ENCODE measurements at places on chromosomes 12 and 14. TPM values are rescaled to one million over a fixed set of nuclear protein-coding genes. Genes with fewer than 3 reads are reported as not detected.

GRCh38 chr12:108179305-108179704, 50.2 kb downstream of the WSCD2 start:
- no peaks in the 10 kb centered on the region for H3K27me3 ChIP-seq
- no peaks in the 10 kb centered on the region for H3K4me1 ChIP-seq
- no peak overlapping the region for H3K4me3 ChIP-seq
- no peak overlapping the region for H3K27ac ChIP-seq
- no peaks in the 10 kb centered on the region for H3K36me3 ChIP-seq

DNA sequence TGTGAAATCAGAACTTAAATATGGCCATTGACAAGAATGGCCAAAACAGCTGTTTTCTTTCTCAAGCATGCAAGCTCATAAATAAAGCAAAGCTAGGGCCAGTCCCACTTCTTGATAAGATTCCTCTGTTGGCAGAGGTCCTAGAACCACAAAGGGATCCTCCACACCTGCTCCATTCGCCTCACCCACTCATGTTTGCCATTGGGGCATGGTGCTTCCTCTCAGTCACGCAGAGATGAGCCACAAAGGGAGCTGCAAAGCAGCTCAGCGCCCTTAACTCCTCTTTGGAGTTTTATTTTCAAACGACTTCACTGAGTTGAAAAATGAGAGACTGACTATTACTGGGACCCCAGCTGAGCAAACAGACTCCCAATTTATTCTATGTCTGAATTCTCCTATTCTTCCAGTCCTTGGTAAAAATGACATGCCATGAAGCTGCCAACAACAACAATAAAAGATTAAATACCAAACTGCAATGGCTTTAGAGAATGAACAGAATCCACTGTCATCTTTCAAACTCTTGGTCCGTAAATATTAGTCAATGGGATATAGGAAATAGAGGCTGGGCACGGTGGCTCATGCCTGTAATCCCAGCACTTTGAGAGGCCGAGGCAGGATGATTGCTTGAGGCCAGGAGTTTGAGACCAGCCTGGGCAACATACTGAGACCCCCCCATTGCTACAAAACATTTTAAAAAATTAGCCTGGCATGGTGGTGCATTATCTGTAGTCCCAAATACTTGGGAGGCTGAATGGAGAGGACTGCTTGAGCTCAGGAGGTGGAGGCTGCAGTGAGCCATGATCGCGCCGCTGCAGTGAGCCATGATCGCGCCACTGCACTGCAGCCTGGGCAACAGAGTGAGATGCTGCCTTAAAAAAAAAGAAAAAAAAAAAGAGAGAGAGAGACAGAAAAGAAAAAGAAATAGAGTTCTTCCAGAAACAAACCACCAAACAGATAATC, 16.4 kb downstream of the MANSC1 start:
- H3K27me3 ChIP-seq = no peaks in the 10 kb centered on the region
- H3K4me1 ChIP-seq = no peaks in the 10 kb centered on the region
- no peak overlapping the region for H3K27ac ChIP-seq
- DNase-seq = no peak
- H3K36me3 ChIP-seq = no peaks in the 10 kb centered on the region
- H3K4me3 ChIP-seq = no peak overlapping the region

Gene RPGRIP1
- total RNA-seq = 0.33 TPM

DNA sequence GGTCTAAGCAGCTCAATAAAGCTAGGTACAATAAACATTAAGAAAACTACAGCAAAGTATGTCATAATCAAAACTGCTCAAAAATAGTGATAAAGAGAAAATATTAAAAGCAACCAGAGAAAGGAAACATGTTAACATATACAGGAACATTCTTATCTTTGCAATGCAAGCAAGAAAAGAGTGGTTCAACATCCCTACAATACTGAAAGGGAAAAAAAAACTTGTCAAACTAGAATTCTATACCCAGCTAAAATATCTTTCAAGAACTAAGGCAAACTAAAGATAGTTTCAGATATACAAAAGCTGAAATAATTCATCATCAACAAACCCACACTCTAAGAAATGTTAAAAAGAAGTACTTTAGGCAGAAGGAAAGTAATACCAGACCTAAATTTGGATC, 134.2 kb downstream of the DPF3 start:
- DNase-seq = no peak
- no peaks in the 10 kb centered on the region for H3K4me1 ChIP-seq

Gene CIDEB
- 8.0 TPM for total RNA-seq

GRCh38 chr14:71855399-71856036, 76.7 kb upstream of the RGS6 start:
- H3K36me3 ChIP-seq = no peaks in the 10 kb centered on the region
- no peaks in the 10 kb centered on the region for H3K4me1 ChIP-seq
- no peak overlapping the region for H3K27ac ChIP-seq
- H3K27me3 ChIP-seq = no peaks in the 10 kb centered on the region
- DNase-seq = no peak

Gene HOXC10
- 2.0 TPM for total RNA-seq

DNA sequence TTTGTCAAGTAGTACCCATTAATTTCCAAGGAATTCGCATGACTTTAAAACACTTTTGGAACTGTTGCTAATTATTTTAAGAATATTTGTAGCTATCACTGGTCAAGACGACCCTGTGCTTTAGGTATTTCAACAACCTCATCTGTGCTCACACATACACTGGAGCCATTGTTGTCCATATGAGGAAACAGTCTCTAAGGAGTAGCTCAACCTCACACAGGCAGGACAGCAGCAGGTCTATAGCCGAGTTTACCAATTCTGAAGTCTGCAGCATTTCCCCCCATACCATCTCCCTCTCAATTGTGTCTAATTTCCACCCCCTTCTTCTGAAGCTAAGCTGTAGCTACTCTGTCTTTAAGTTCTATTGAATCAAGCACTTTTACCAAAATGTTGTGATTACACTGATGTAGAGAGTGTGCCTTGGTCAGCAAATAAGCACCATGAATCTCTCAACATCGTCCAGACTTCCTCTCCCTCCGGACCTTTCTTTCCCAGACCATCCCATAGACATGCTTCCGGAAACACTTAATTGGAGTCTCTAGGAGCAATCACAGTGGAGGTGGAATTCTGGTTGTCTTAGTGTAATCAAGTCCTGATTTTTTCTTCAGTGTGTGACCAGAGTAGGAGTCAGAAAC, 48.5 kb upstream of the NUAK1 start:
- no peak for DNase-seq
- no peaks in the 10 kb centered on the region for H3K4me1 ChIP-seq
- H3K4me3 ChIP-seq = no peak overlapping the region
- no peaks in the 10 kb centered on the region for H3K27me3 ChIP-seq
- no peak overlapping the region for H3K27ac ChIP-seq
- H3K36me3 ChIP-seq = no peaks in the 10 kb centered on the region

- no peaks in the 10 kb centered on the region for H3K27me3 ChIP-seq
- H3K4me1 ChIP-seq = no peaks in the 10 kb centered on the region
- no peaks in the 10 kb centered on the region for H3K36me3 ChIP-seq
- no peak for DNase-seq
- H3K27ac ChIP-seq = no peak overlapping the region
Observed at GRCh38 chr12:39427360-39427808, 15.5 kb downstream of the KIF21A start.

Gene SMCO2
- total RNA-seq = not detected

DNA sequence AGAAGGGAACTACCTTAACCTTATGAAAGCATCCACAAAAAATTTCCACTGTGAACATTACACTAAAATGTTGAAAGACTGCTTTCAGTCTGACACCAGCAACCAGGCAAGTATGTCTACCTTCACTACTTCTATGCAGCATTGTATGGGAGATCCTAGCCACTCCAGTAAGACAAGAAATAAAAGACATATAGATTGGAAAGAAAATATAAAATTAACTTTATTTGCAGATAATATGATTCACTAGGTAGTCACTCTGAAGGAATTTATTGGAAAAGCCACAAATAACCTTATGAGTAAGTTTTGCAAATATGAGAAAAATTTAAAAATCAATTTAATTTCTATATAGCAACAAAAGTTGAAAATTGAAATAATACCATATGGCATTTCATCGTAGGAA, 172.0 kb downstream of the RERGL start:
- H3K4me3 ChIP-seq = no peak overlapping the region
- H3K36me3 ChIP-seq = no peaks in the 10 kb centered on the region
- DNase-seq = no peak
- H3K27ac ChIP-seq = no peak overlapping the region
- H3K27me3 ChIP-seq = no peaks in the 10 kb centered on the region

DNA sequence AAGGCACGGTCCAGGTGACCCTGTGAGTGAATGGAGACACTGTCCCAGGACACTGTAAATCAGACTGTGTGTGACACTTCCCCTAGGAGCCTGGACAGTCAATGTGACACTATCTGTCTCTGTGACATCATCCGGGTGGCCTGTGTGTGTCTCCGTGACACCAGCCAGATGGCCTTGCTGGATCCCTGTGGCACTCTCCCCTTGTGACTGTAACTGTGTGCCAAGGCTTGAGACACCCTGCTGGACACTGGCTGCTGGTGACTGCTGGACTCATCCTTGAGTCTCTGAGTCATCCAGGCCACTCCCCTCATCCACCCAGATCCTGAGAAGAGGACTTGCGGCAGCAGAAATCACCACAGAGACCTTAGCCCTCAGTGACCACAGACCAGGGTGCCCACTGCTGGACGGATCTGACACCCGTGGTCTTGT, 51.6 kb downstream of the MVK start:
- no peaks in the 10 kb centered on the region for H3K36me3 ChIP-seq
- no peaks in the 10 kb centered on the region for H3K27me3 ChIP-seq
- DNase-seq = no peak
- no peak overlapping the region for H3K4me3 ChIP-seq
- H3K4me1 ChIP-seq = peaks cover 5% of the 10 kb centered on the region

Gene ARHGEF40
- total RNA-seq = 40.6 TPM

GRCh38 chr12:501722-502447, 42.1 kb downstream of the B4GALNT3 start:
- H3K36me3 ChIP-seq = no peaks in the 10 kb centered on the region
- H3K4me1 ChIP-seq = no peaks in the 10 kb centered on the region
- no peak for DNase-seq
- no peaks in the 10 kb centered on the region for H3K27me3 ChIP-seq

Gene KLRD1
- total RNA-seq = 2.5 TPM

Gene IL23A
- total RNA-seq = 0.88 TPM

Gene TSPAN19
- not detected for total RNA-seq

GRCh38 chr12:116339800-116340371, 62.4 kb upstream of the MED13L start:
- no peak overlapping the region for H3K4me3 ChIP-seq
- no peaks in the 10 kb centered on the region for H3K27me3 ChIP-seq
- H3K4me1 ChIP-seq = no peaks in the 10 kb centered on the region
- H3K36me3 ChIP-seq = no peaks in the 10 kb centered on the region

DNA sequence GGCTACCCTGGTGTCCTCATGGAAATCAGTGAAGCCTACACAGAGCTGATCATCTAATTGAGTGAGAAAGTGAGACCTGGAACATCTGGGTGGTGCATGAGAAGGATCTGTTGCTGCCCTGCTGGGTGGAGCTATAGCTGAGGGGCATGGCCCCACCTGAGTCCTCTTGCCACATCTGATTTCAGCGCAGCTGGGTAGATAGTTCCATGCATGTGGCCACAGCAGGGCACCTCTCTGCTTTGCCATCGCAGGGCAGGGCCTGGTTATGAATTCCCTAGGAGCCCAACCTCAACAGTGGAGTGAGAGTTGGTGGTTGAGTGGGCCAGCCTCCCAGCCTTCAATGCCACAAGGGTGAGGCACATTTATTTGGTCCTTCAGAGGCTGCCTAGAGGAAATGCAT, 407.8 kb downstream of the BCL11B start:
- no peak overlapping the region for H3K27ac ChIP-seq
- no peaks in the 10 kb centered on the region for H3K36me3 ChIP-seq
- no peaks in the 10 kb centered on the region for H3K4me1 ChIP-seq
- no peak overlapping the region for H3K4me3 ChIP-seq
- DNase-seq = no peak
- no peaks in the 10 kb centered on the region for H3K27me3 ChIP-seq

DNA sequence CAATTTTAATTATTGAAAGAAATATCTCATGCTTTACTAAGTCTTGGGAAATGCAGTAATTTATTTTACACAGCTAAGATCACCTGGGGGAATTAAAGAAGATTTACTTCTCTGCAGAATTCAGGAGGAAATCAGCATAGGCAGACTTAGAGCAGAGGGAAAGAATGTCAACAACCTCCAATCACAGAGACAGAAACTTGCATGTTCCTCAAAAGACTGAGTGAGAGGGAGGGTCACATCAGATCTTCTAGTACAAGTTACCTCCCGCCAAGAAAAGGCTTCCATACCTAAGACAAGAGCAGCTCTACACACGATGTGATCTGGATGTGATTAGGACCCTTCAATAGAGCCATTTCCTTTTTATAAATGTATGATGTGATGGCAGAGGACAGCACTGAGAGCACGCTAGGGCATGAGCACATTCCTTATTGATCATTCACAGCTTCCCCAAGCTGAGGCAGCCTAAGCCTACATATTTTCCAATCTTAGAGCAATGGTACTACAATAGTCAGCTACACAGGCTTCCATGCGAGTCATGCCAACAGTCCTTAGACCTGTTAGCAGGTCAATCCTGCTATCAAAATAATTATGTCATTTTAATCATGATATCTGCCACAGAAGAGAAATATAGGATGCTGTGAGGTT, 403.3 kb downstream of the ETNK1 start:
- no peak for DNase-seq
- no peaks in the 10 kb centered on the region for H3K4me1 ChIP-seq
- no peak overlapping the region for H3K27ac ChIP-seq
- no peaks in the 10 kb centered on the region for H3K27me3 ChIP-seq

DNA sequence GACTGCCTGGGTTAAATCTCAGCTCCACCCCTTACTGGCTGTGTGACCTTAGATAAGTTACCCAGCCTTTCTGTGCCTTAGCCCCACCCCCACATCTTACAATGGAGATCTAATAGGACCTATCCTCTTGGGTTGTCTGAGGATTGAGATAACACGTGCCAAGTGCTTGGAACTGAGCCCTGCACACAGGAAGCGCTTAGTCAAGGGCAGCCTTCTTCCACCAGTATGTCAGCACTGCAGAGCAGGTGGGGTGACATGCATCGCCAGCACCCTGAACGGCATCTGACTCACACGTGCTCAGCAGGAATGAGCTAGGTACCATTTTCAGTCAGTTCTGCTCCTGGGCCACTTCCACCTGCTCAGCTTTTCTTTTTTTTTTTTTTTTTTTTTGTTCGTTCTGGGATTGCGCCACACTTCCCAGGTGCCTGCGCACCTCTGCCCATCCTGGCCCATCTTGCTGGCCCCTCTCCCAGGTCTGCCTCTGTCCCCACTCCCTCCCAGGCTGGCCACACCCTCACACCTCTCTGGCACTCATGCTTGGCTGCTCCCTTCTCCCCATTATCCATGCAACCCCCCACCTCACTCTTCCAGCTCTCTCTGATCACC, 19.6 kb downstream of the LGMN start:
- no peak for DNase-seq
- no peak overlapping the region for H3K4me3 ChIP-seq
- H3K4me1 ChIP-seq = no peaks in the 10 kb centered on the region
- H3K36me3 ChIP-seq = no peaks in the 10 kb centered on the region

GRCh38 chr12:125149160-125150108, 84.2 kb downstream of the AACS start:
- no peaks in the 10 kb centered on the region for H3K36me3 ChIP-seq
- H3K27me3 ChIP-seq = no peaks in the 10 kb centered on the region
- DNase-seq = no peak
